ENCODE measurements at places on chromosomes 7 and 10. TPM values are rescaled to one million over a fixed set of nuclear protein-coding genes. Genes with fewer than 3 reads are reported as not detected.

DNA sequence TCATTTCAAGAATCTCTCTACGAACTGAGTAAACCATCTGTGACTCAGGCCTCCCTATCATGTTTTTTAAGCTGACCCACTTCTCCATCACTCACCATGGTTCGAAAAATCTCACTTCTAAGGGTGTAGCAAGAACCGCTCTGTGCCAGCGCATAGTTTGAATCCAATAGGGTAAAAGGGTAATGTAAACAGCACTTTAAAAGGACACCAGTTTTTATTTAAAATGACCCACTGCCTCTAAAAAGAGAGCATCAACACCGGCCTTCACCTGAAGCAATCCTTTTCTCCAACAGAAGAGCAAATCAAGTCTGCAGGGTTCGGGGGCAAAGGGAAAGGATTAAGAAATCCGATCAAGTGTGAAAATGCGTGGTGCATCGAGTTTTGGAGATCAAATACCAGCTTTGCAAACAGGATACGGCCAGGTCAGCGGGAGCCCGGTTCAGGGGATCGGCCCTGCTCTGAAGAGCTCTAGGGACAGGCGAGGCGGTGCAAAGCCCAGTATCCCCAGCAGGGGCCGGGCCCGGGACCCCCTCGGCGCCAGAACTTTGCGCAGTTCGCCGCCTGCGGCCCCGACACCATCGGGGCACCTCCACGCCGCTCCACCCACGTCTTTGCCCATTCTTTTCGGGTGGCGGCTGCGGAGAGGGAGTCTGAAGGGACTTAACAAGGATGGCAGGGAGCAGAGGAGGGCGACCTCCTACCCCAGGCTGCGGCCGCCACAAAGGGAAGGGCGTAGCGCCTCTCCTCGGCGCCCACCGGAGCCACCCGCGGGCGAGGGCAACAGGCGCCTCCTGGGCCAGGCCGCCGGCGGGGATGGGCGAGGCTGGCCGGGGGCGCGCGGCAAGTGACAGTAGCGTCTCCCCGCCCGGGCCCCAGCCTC is 842 bp downstream of the NMT2 start:
- DNase-seq: peak; percentile 71
- no peaks in the 10 kb centered on the region for H3K27me3 ChIP-seq
- H3K4me1 ChIP-seq: peaks cover 4% of the 10 kb centered on the region
- peak overlapping the region; percentile 60 for H3K27ac ChIP-seq
- H3K36me3 ChIP-seq: no peaks in the 10 kb centered on the region

- no peak overlapping the region for H3K27ac ChIP-seq
- no peaks in the 10 kb centered on the region for H3K4me1 ChIP-seq
- no peaks in the 10 kb centered on the region for H3K27me3 ChIP-seq
Measured at GRCh38 chr7:68006619-68007018, 1010.0 kb downstream of the TYW1 start.

DNA sequence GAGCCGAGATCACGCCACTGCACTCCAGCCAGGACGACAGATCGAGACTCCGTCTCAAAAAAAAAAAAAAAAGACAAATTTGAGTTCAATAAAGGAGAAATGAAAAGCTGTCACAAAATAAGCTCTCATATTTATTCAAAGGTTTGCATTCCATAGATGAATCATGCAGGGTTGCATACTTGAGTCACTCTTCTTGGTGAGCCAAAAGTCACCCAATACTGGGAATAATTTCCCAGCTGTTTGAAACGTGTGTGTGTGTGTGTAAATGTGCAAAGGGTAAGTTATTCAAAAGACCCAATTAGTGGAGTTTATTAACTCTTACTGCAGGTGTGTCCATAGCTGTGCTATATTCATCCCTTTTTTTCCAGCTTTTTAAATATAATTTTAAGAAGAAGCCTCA is 297.7 kb downstream of the CCDC3 start:
- no peaks in the 10 kb centered on the region for H3K27me3 ChIP-seq
- no peak overlapping the region for H3K27ac ChIP-seq
- no peak for DNase-seq
- peaks cover 7% of the 10 kb centered on the region for H3K4me1 ChIP-seq
- H3K36me3 ChIP-seq: no peaks in the 10 kb centered on the region
- H3K4me3 ChIP-seq: no peak overlapping the region

GRCh38 chr7:83077328-83077727 is 85.4 kb downstream of the PCLO start:
- no peaks in the 10 kb centered on the region for H3K4me1 ChIP-seq
- H3K27me3 ChIP-seq: no peaks in the 10 kb centered on the region
- no peak overlapping the region for H3K27ac ChIP-seq
- no peak overlapping the region for H3K4me3 ChIP-seq

DNA sequence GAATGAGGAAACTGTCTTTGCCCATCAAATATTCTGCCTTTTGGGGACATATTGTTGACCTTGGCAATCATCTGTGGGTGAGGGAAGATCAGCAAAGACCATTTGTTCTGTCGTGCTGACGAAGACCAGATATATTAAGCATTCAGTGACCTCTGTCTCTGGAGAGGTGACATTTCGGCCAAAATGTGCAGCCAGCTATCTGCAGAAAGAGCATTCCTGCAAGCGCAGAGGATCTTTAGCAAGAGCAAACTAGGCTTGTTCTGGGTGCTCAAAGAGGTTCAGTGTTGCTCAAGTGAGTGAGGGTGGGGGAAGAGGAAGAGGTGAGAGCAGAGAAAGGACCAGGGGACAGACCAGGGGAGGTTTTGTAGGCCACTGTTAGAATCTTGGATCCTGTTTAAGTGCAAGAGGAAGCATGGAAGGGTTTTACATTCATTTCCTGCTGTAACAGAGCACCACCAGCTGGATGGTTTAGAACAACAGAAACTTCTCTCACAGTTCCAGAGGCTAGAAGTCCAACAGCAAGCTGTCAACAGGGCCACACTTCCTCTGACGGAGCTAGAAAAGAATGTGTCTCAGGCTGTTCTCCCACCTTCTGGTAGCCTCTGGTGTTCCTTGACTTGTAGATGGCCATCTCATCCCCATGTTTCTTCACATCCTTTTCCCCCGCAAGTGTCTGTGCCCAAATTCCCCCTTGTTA is 11.2 kb downstream of the C10orf120 start:
- DNase-seq: no peak
- H3K27ac ChIP-seq: no peak overlapping the region
- H3K4me1 ChIP-seq: no peaks in the 10 kb centered on the region
- no peaks in the 10 kb centered on the region for H3K36me3 ChIP-seq

- H3K27ac ChIP-seq: no peak within 1 kb of the TSS
- peak within 1 kb of the TSS; percentile 24 for H3K4me3 ChIP-seq
- H3K27me3 ChIP-seq: no peaks in the 10 kb centered on the region
- peaks cover 6% of the 10 kb centered on the region for H3K4me1 ChIP-seq
- H3K36me3 ChIP-seq: no peaks in the 10 kb centered on the region
- DNase-seq: peak; percentile 76
Measured at GRCh38 chr10:25174461-25175230, at the start of gene GPR158. GPR158 (plus strand) TSS chr10:25175001; CDS start chr10:25175421, 420 bp downstream.

DNA sequence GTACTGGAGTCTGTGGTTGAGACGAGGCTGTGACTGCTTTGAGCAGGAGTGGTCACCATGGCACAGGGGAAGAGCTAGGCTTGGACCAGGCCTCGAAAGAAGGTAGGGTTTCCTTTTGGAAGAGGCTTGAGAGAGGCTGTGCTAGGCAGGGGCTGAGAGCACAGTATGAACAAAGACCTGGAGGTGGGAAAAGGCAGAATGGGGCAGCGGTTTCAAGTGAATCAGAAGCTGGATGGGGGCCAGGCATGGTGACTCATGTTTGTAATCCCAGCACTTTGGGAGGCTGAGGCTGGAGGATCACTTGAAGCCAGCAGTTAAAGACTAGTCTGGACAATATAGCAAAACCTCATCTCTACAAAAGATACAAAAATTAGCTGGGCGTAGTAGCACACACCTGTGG is 65.9 kb downstream of the CLIP2 start:
- no peaks in the 10 kb centered on the region for H3K36me3 ChIP-seq
- H3K27me3 ChIP-seq: no peaks in the 10 kb centered on the region
- H3K27ac ChIP-seq: no peak overlapping the region
- H3K4me3 ChIP-seq: no peak overlapping the region
- no peaks in the 10 kb centered on the region for H3K4me1 ChIP-seq

GRCh38 chr10:78934532-78934898 is 134.3 kb upstream of the ZMIZ1 start:
- no peaks in the 10 kb centered on the region for H3K36me3 ChIP-seq
- H3K4me3 ChIP-seq: no peak overlapping the region
- no peak overlapping the region for H3K27ac ChIP-seq
- H3K27me3 ChIP-seq: no peaks in the 10 kb centered on the region

DNA sequence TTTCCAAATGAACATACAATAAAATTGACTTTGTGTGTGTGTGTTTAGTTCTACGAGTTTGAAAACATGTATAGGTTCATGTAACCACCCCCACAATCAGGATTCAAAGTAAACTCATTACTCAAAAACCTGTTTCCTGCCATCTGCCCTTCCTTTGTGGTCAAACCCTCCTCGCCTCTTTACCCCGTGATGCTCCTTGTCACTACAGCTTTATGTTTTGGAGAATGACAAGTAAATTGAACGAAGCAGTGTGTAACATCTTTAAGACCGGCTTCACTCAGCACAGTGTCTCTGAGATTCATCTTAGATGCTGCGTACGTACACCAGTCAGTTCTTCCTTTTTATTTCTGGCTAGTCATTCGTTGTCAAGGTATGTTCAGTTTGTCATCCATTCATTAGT is 54.6 kb upstream of the MKI67 start:
- no peak for DNase-seq
- H3K4me3 ChIP-seq: no peak overlapping the region
- no peaks in the 10 kb centered on the region for H3K4me1 ChIP-seq
- H3K36me3 ChIP-seq: no peaks in the 10 kb centered on the region

DNA sequence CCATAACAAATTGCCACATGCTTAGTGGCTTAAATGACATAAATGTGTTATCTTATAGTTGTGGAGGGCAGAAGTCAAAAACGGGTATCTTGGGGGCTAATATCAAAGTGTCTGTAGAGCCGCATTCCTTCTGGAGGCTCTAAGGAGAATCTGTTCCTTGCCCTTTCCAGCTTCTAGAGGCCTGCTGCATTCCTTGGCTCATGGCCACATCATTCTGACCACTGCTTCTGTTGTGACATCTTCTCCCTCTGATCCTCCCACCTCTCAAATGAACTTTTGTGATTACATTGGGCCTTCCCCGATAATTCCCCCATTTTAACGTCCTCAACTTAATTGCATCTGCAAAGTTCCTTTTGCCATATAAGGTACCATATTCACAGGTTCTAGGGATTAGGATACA is 76.1 kb downstream of the CYP26A1 start:
- DNase-seq: no peak
- H3K4me1 ChIP-seq: no peaks in the 10 kb centered on the region
- H3K27me3 ChIP-seq: no peaks in the 10 kb centered on the region
- no peaks in the 10 kb centered on the region for H3K36me3 ChIP-seq
- no peak overlapping the region for H3K4me3 ChIP-seq
- no peak overlapping the region for H3K27ac ChIP-seq

DNA sequence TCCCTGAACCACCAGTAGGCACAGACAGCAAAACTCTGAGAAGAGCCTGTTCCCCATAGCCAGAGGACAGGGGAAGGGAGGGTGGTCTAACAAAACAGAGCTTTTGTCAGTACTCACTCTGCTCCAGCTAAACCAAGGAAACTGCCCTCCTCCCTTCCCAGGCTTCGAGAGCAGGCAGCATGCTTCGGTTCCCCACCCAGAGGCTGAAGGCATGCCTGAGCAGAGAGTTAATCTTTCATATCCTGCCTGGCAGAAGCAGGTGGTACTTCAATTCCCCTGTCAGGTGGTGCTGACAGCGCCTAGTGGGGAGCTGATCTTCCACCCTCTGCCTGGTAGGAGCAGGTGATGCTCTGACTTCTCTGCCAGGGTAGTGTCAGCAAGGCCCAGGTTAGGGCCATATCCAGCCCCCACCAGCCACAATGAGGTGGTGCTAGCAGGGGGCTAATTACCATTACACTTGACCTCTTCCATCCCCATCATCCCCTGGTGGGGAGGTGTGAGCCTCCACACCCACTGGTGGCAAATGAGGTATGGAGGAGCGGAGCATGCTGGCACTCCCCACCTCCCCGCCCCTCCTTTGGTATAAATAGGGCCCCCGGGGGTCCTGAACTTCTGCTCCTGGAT is 35.1 kb downstream of the SDK1 start:
- H3K36me3 ChIP-seq: no peaks in the 10 kb centered on the region
- H3K4me3 ChIP-seq: no peak overlapping the region
- no peak for DNase-seq
- H3K27ac ChIP-seq: no peak overlapping the region
- H3K4me1 ChIP-seq: no peaks in the 10 kb centered on the region
- no peaks in the 10 kb centered on the region for H3K27me3 ChIP-seq

- no peak for DNase-seq
- no peaks in the 10 kb centered on the region for H3K36me3 ChIP-seq
- no peaks in the 10 kb centered on the region for H3K27me3 ChIP-seq
- no peak overlapping the region for H3K4me3 ChIP-seq
Measured at GRCh38 chr7:424961-425793, 94.5 kb downstream of the PDGFA start.

ACBD7 gene
- total RNA-seq: 0.17 TPM

SYT15B gene
- total RNA-seq: 0.33 TPM

TEX47 gene
- total RNA-seq: not detected
